ENCODE measurements at places on chromosomes 12 and 14. TPM values are rescaled to one million over a fixed set of nuclear protein-coding genes. Genes with fewer than 3 reads are reported as not detected.

LUM gene
- total RNA-seq, result 41.7 TPM

NKX2-1 gene
- not detected for total RNA-seq

DNA sequence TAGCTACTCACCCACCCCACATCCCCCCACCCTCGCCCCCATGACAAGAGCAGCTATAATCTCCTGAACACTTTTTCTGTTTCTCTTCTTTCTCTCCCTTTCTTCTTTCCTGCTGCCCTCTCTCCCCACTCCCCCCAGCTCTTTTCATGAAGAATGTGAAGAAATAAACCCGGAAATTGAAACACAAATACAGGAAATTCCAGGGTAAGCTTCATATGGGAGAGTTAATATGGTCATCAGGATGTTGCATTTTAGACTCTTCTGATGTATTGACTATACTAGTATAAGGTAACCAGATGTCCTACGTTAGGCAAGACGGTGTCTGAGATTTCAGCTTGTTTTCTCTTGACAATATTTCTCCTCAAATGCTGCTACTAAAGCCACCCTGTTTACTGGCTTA lies 41.6 kb upstream of the LRIG3 start:
- H3K4me1 ChIP-seq, result no peaks in the 10 kb centered on the region
- H3K27ac ChIP-seq, result no peak overlapping the region
- no peak for DNase-seq
- no peaks in the 10 kb centered on the region for H3K27me3 ChIP-seq
- H3K4me3 ChIP-seq, result no peak overlapping the region

DNA sequence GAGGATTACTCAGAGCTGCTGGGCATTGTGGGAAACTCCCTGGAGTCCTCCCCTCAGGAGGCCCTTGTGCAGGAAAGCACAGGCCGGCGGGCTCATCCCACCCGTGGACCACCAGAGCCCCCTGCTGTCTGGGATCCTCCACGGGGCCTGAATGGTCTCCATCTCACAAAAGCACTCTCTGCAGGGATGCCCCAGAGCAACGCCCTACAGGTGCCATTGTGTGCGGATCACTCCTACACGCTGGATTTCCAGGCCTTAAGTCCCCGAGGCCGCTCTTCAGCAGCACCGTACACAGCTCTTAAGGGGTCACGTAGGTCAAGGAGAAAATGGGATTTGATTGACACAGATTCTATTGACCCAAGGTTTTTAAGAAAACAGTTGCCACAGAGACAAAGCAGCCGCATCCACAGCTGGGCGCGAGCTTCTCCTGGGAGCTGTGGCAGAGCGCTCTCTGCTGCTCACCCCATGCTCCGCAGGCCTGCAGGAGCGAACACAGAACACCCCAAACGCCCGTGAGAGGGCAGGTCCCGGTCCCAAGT lies 36.7 kb upstream of the RIMBP2 start:
- no peaks in the 10 kb centered on the region for H3K36me3 ChIP-seq
- no peaks in the 10 kb centered on the region for H3K27me3 ChIP-seq
- H3K4me1 ChIP-seq, result peaks cover 5% of the 10 kb centered on the region
- no peak overlapping the region for H3K4me3 ChIP-seq

GRCh38 chr12:830111-830867 lies 77.9 kb downstream of the WNK1 start:
- no peaks in the 10 kb centered on the region for H3K4me1 ChIP-seq
- DNase-seq, result no peak
- H3K36me3 ChIP-seq, result no peaks in the 10 kb centered on the region
- no peak overlapping the region for H3K4me3 ChIP-seq

- no peaks in the 10 kb centered on the region for H3K36me3 ChIP-seq
- H3K4me1 ChIP-seq, result peaks cover 79% of the 10 kb centered on the region
- H3K27ac ChIP-seq, result peak overlapping the region; percentile 86
- DNase-seq, result no peak
- no peak overlapping the region for H3K4me3 ChIP-seq
Measured at GRCh38 chr12:106089935-106090334, 48.8 kb downstream of the NUAK1 start.

- H3K36me3 ChIP-seq, result peaks cover 27% of the 10 kb centered on the region
- DNase-seq, result no peak
- H3K27me3 ChIP-seq, result no peaks in the 10 kb centered on the region
- no peak overlapping the region for H3K4me3 ChIP-seq
- H3K27ac ChIP-seq, result no peak overlapping the region
Measured at GRCh38 chr14:34857689-34858449, 17.3 kb downstream of the BAZ1A start.

DNA sequence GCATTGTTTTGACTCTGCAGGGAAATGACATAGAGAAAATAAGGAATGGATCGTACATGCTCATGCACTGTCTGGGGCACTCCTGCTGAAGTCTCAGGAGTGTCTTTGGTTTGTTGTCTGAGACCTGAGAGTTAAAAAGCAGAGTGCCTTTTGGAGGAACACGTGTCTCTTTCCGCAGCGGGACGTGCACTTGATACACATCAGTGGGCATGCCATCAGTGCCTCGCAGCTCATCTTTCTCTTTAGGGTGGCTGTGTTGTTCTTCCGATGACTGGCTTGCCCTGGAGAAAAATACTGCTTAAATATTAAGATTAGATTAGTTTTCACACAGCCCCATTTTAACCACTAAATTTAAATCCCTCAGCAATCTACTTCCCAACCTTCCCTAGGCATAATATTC lies 835.9 kb downstream of the DIO2 start:
- no peak overlapping the region for H3K4me3 ChIP-seq
- no peak overlapping the region for H3K27ac ChIP-seq
- DNase-seq, result no peak

Measured in tibial nerve (tissue), 4 donors.